ENCODE measurements at places on chromosomes 2 and 18.
A peak's percentile ranks its signal among the peaks of the same experiment; 100 is the strongest.

DNA sequence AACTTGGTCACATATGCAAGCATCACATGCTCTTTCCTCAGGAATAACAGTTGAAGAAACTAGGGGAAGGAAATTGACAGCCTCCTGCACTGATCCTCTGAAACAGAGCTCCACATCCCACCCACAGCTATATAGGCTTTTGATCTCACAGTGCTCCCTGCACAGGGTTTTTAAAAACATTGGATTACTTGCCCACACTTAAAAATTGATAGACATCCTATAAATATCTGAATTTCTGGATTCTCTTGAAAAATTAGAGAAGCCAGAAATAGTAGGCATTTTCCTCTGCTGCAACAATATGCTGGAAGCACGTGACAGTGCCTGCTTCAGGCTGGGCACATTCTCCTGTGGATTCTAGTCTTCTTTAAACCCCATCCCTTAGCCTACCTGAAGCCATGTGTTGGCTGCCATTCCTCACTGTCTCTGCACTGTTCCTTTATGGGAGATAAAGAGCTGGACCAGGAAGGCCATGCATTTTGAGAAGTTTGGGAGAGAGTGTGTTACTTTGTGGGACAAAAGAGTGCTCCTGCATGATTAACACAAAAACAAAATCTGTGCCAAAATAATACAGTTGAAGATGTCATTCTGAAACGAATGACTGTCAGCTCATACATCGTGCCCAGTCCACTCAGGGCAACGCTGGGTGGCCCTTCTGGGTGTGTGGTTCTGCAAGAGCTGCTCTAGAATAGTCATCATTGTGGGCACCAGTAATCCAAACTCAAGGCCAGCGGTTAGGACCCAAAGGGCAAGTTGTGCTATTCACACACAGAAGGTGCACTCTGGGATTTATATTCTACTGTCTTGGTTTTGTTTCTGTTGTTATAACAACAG is 59.8 kb downstream of the GYPC start:
- DNase-seq, result no peak

GRCh38 chr2:176206136-176206535 is 17.7 kb downstream of the HOXD1 start:
- no peak for DNase-seq

GRCh38 chr18:3226048-3226447 is 6.3 kb upstream of the MYOM1 start:
- no peak for DNase-seq

DNA sequence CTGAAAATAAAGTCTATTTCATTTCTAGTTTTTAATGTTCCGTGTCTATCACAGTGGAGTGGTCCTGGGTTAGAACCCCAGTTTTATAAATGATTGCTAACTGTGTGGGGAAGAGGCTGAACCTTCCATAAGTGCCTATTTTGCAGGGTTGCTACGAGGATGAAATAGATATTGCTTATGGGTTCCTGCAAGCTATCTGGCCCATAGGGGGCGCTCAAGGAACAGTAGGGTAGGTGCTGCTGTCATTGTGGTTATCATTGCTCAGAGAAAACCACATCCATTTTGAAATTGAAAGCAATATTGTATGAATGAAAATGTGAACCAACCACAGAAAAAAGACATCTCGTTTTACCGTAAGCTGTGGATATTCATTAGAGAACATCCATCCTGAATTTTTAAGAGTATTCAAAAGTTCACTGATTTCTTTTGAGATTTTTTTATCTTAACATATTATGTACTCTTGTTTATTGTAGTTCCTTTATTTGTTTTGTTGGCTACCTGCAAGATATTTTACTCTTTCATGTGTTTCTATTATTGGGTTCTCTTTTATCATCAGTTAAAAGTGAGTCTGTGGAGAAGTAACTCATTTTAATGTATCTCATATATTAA is 261.6 kb downstream of the NAPG start:
- DNase-seq, result peak; percentile 90

- DNase-seq, result no peak
Measured at GRCh38 chr18:37452682-37453385, 112.8 kb downstream of the CELF4 start.

GRCh38 chr18:13629841-13630715 is 96.3 kb downstream of the FAM210A start:
- DNase-seq, result no peak

- no peak for DNase-seq
Measured at GRCh38 chr18:24585996-24586566, 125.6 kb downstream of the HRH4 start.

DNA sequence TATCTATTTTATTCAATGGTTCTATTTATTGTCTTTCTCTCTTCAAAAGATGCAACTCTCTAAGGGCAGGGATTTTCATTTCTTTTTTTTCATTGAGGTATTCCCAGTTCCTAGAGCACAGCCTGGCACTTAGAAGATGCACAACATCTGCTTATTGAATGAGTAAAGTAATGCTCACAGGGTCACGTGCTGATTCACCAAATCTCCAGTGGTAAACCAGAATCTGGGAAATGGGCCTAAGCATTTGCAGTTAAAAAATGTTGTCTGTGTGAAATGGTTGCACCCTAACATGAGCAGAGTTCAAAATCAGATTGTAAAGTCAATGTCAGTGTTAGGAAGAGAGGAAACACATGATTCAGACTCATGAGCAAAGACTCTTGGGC is 15.8 kb downstream of the SLC8A1 start:
- DNase-seq, result no peak

GRCh38 chr2:24334245-24334633 is 26.1 kb downstream of the ITSN2 start:
- DNase-seq, result no peak

GRCh38 chr2:237156031-237156856 is 70.6 kb downstream of the COPS8 start:
- peak; percentile 62 for DNase-seq

GRCh38 chr2:177667626-177668025 is 275.1 kb downstream of the AGPS start:
- DNase-seq, result no peak

DNA sequence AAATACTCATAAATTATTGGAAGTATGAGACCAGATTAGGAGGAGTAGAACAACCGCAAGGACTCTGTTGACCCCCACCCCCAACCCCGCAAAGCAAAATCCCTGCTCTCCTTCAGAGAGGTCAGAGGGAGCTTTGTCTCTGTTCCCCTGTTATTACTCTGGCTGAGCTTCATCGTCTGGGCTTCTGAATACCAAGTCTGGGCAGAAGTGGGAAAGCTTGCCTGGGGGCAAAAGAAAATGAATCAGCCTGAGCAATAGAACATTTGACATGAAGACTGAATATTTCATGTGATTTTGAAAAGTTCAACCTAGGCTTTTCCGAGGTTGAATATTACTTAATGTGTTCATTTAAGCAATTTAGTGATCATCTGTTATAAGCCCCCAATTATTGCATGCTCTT is 114.6 kb upstream of the ARHGAP28 start:
- no peak for DNase-seq
